Endothelial cell of umbilical vein (primary cell): ENCODE measurements at places on chromosomes 11 and 22.

DNA sequence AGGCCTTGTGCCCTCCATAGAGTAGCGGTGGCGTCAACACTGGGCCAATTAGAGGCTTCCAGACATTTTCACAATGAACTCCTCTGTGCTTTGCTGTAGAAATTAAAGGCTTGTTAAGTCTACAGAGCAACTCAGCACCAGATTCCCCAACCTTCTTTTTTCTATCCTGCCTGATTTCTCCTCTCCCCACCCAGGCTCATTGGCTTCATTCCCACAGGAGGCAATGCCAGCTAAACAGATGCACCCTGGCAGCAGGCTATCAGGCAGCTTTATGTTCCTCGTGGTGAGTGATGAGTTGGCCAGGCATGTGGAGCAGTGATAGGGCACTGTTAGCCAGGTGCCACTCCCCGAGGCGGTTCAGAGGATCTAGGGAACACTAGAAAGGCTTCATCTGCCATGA lies 4.8 kb downstream of the DIXDC1 start:
- no peak for DNase-seq

DNA sequence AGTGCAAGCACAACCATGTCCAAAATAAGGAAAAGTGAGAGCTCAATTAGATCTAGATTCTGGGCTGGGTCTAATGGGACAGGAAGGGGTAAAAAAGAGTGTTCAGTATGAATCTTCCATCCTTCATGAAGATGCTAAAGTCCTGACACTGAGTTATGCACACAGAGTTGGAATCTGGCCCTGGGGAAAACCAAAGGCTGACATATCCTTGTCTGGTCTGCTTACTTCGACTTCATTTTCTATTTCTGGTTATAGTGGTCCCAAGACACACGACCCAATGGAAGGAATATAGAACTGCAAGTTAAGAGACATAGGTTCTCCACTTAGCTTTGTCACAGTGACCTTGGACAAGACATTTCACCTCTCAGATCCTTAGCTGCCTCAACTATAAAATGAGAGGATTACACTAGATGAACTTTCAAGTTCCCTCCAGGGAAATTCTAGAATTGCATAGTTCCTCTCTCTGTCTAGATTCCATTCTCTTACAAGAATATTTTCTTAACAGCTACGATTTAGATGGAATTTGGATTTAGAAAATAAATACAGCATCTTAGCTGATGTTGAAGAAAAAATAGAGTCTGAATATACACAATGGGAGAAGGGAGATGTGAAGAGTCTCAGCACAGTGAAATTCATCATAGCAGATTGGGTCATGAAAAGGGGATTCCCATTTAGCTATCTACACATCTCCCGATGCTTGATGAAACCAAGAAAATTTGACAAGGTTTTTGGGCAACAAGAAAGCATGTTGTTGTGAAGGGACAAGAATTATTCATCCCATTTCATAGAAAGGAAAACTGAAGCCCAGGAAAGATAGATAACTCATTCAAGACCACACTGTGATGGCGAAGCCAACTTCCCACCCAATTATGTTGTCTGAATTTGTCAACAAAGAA lies 3.3 kb downstream of the BLID start:
- no peak for DNase-seq

GRCh38 chr11:113673550-113674396 lies 32.3 kb downstream of the TMPRSS5 start:
- no peak for DNase-seq

DNA sequence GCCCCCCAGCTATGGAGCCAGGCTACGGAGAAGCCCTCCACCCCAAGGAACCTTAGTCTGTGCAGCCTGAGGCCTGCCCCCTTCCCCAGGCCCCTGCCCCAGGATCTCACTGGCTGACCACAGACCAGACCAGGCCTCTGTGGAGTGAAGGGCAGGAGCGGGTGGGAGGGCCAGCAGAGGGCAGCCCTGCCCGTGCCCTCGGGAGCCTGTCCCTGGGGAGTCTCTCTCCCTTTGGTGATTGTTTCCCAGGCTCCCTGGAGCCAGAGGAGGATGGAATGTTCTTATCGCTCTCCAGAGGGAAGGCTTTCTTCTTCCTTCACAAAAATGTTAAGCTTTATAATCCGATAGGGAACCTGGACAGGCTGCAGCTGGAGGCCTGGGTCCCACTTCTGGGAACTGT lies 455.3 kb downstream of the SOX6 start:
- no peak for DNase-seq

DNA sequence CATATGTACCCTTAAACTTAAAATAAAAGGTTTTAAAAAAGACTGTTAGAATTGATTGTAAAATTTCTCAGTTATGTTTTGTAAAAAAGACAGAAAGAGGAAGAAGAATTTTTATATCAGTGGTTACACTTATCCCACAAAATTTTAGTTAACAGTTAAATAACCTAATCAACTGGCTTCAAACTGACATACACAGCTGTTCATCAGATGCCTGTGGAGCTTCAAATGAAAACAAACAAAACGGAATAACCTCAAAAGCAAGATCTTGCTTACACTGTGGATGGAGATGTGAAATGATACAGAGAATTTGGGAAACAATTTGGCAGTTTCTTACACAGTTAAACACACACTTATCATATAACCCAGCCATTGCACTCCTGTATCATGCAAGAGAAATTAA lies 521.0 kb downstream of the ETS1 start:
- no peak for DNase-seq

DNA sequence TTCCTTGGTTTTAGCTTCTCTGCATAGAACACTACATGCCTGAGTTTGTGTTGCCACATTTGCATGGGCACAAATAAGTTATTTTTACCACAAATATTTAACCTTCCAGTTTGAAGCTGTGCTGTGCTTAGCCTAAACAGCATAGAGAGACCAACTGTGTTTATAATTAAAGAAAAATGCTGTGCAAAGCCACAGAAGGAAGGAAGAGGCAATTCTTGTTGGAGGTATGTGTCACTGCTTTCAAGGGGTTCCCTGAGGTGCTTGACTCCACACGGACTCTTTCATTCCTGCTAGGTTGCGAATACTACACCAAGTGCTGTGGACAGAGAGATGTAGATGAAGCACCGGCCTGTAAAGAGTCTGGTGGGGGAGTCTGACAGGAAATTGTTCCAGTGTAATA lies 47.6 kb upstream of the OLFML1 start:
- DNase-seq, result no peak

GRCh38 chr11:12319461-12319951 lies 57.9 kb upstream of the PARVA start:
- DNase-seq, result no peak

GRCh38 chr22:31585161-31585859 lies 76.7 kb downstream of the PISD start:
- DNase-seq, result no peak

DNA sequence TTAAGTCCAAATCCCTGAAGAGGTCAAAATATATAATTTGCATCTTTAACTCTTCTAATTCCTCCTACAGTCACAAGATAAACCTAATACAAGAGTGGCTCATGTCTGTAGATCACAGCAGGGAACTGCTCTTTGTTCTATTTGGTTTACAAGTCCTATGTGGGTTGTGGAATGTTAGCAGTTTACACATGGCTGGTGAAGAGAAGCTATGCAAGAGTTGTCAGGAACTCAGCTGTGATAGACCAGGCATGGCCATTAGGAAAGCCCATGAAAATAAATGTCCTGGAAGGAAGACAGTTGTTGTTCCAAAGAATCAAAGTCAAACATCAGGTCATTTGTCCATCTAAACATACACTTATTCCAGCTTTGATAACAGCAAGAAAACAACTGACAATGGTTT lies 312.4 kb upstream of the PITPNB start:
- DNase-seq, result no peak

GRCh38 chr22:32932176-32932575 lies 126.0 kb downstream of the SYN3 start:
- no peak for DNase-seq

DNA sequence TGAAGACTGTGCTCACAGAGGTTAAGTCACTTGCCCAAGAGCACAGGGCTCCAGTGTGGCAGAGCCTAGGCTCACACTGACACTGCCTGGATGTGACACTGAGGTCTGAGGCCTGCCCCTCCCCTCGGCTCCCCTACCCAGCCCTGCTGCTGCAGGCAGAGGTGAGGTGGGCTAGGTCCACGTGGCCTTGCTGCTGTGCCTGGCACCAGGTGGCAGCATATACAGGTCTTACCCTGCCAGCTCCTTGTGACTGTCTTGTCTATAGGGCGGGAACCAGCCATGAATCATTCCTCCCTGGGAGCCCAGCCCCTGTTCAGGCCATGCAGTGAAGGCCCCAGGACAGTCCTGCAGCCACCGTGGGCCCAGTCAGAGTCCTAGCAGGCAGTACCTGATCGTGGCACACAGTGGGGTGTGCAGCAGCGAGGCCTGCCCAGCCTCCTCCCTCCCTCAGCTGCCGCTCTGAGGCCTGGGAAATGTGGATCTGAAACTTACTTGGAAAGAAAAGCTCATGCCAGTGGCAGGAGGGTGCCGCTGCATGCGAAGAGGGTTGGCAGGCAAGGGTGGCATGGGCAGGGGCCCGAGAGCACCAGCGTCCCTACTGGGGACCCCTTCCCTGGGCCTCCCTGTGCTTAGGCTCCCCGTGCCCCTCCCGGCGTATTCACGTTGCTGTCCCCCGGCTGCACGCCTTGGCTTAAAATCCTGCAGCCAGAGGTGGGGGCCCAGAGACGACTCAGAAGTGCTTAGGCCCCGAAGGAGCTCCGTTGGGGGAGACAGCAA lies 1.2 kb upstream of the CERK start:
- peak; percentile 76 for DNase-seq

GRCh38 chr11:16981651-16982194 lies 32.5 kb downstream of the PLEKHA7 start:
- DNase-seq, result no peak

- peak; percentile 24 for DNase-seq
Measured at GRCh38 chr11:83039566-83039965, 32.1 kb downstream of the RAB30 start.

- DNase-seq, result no peak
Measured at GRCh38 chr22:49530671-49531367, 296.9 kb downstream of the BRD1 start.

DNA sequence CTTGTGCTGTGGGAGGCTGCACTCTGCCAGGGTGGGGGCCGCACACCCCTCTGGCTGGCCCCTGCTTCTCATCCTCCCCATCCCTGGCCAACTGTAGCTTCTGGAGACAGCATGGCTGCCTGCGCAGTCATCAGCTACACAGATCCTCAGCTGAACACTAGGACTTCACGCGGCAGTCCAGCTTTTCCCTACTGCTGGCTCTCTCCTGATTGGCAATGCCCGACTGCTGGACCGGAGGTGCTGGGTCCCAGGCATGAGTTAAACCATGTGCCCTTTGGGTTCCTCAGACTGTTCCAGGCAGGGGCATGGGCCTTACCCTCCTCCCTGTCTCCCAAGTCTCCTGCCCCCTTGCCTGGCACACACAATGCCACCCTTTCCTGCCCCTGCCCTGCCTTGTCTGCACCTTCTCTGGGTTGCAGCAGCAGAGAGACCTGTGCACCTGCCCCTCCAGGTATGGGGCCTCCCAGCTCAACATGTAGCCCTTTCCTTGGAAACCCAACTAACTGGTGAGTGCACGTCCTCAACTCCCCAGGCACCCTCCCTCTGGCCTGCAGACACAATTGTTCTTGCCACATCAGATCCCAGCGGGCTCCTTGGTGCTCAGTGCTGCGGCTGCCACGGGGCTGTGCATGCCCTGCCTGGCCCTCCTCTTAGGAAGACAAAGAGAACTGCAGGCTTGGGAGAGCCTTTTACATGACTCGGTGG lies 1039.2 kb downstream of the TBC1D22A start:
- DNase-seq, result no peak

DNA sequence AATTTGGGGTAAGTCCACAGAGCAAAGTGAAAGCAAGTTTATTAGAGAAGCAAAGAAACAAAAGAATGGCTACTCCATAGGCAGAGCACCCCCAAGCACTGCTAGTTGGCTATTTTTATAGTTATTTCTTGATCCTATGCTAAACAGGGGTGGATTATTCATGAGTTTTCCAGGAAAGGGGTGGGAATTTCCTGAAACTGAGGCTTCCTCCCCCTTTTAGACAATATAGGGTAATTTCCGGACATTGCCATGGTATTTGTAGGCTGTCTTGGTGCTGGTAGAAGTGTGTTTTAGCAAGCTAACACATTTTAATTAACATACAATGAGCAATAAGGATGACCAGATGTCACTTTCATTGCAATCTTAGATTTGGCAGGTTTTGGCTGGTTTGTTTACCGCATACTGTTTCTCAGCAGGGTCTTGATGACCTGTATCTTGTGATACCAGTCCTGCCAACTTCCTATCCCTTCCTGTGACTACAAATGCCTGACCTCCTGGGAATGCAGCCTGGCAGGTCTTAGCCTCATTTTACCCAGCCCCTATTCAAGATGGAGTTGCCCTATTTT lies 937 bp upstream of the C1QTNF6 start:
- peak; percentile 92 for DNase-seq

DNA sequence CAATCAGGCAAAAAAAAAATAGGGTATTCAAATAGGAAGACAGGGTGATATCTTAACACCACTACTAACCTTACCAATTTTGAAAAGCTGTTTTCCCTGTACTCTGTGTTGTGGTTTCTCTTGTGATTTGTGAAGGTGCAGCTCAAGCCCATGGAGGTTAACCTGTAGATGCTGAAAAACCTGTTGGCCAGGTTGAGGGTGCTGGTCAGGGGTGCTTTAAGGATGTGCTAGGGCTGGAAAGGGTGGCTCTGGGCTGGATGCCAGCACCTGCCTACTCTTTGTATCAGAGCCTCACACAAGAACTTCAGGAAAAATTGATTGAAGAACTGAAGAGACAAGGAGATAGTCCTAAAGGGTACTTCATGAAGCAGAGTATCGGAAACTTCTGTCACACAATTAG lies 18.3 kb upstream of the OR5M8 start:
- no peak for DNase-seq

DNA sequence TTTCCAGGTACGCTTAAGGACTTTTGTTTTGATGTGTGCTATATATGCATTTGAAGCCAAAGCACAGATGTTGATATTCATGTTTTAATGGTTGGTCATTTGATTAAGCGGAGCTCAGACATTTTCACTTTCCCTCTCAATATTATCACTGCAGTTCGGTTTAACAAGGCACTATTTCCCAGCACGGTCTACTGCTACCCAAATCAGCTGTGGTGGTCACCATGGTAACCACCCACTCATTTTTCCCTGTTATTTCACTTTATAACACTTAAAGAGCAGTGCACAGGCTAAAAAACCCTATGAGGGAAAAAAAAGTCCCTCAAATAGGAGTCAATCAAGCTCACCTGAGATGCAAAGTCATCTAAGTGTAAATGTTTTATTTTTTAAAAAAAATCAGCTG lies 439.6 kb upstream of the CCDC90B start:
- DNase-seq, result no peak

DNA sequence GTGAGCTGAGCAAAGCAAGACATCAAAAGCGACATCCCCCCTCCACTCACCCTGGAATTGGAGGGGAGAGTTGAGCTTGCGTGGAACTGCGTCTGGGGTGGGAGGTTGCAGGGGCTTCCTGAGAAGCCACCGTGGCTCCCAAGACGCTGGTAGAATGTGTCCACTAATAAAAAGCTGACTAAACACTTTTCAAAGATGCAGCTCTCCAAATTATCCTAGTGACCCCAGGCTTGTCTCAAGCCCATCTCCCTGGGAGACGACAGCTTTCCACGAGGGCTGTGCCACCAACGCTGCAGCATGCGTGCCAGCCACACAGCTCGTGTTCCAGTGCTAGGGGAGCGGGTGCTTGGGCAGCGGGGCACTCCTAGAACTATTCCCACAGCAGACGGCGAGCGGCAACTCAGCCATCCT lies 6.3 kb upstream of the GAL start:
- no peak for DNase-seq
